ENCODE measurements at places on chromosomes 1 and 21. TPM values are rescaled to one million over a fixed set of nuclear protein-coding genes. Genes with fewer than 3 reads are reported as not detected.

DNA sequence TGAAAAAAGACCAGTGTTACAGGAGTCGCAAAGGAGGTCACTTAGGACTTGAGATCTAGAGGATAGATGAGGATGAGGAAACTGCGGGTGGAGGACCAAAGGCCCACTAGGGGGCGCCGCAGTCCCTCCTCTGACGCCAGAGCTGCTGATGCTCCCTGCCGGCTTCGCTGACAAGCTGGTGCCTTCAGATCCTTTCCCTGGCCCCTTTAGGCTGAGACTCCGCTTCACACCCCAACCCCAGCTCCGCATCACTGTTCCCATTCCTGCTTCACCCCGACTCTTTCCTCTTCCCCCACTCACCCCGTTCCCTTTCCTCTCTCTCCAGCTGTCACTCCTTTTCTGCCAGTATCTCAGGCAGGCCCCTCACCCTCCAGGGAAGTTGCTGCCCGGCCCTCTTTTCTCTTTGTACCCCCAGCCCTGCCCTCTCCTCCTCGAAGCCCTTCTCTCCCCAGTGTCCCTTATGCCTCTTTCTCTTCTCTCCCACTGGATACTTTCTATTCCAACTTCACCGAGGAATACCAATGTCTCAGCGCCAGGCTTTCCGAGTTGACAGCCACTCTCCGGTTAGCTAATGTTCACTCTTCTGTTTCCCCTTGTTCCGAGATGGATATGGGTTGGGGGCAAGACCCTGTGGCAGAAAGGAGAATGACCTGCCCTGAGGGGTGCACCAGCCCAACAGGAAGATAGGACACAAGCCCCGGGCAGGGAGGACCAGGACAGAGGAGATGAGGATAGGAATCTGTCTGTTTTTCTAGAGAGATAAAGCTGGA is 4.5 kb downstream of the KCNJ9 start:
- DNase-seq: no peak

DNA sequence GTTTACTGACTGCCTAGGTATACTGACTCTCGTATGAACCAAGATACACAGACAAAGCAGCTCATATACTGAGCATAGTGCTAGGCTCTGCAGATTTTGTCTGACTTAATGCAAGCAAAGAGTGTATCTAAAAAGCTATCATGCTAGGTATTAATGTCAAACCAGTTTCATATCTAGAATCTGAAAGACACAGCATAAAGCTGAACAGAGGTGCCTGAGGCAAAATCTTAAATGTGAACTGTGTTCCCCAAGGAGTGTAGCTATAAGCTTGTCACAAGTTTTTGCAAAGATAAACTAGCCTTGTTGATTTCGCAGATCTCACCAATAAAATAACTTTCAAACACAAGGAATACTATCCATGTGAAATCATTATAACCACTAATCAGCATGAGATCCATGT is 18.1 kb downstream of the JAK1 start:
- no peak for DNase-seq

- DNase-seq: no peak
Measured at GRCh38 chr21:45506241-45506817, 35.9 kb downstream of the SLC19A1 start.

- no peak for DNase-seq
Measured at GRCh38 chr1:170210142-170210541, 64.4 kb downstream of the NTMT2 start.

- DNase-seq: no peak
Measured at GRCh38 chr1:79161077-79161476, 154.5 kb upstream of the ADGRL4 start.

GRCh38 chr1:200247518-200247917 is 162.3 kb downstream of the ZNF281 start:
- no peak for DNase-seq

DNA sequence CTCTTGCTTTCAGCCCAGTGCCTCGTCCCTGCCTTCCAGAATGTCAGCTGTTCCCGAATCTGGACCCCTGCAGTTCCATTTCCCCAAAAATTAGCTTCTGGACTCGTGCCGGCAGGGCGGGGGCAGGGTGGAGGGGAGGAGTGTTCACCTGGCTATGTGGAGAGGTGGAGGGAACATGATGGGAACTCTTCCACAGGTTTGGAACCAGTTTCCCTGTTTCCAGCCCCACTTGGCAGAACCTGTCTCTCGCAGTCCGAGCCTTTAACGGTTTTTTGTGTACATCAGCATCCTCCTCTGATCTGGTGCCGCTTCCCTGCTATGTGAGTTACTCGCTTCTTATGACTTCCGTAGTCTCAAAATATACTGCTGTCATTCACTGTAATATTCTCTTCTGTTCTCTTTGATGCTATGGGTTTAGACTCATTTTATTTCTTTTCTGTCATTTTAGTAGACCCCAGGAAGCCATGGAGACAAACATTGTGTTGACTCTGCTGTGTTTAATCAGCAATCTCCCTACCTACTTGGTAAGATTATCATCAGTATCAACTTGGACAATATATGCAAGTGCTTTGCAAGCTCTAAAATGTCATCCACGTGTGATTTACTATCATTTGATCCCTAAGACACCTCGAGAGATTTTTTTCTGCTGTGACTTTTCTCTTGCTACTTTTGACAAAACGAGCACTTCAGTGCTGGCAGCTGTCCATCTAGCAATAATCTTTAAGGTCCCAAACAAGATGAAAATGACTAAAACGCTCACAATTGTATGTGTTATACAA is 33.3 kb upstream of the HNRNPU start:
- DNase-seq: no peak

DNA sequence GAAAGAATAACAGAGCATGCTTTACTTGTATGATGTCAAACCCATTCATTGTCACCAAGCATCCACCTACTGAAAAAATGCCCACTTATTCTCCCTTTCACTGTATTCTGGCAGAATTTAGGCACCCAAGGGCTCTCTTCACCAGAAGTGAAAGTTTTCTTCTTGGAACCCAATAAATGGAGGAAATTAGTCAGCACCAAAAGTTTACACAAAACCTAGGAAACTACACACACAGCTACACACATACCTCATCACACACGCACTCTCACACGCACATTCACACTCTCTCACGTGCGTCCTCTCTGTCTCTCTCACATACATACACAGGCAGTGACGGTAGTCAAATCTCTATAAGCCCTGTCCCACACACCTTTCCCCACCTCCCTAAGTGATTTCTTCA is 37.6 kb downstream of the MCOLN2 start:
- no peak for DNase-seq

DNA sequence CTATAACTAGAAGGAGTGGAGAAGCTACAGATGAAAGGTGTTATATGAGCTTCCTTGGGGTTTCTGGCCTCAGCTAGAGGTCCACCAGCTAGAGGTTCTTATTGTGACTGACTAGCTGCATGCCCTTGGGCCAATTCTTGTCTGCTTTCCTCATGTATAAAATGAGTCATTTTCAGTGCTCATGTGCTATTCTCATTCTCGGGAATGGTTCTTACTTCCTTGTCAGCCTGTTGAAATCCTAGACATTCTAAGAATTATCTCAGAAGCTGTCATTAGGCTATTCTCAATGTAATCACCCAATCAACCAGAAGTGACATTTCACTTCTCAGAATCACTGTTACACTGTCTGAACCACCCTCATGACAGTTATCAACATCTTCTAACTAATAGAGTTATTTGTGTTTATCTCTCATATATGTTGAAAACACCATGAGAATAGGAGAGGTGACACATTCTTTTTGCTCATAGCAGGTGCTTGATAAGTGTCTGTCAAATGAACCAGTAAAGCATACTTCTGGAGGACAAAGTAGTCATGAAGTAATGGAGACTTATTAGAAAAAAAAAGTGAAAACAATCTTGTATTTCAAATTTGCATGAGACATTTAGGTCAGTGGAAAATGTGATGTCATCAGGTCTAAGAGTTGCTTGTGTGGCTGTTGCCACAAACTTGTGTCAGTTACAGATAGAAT is 122.8 kb upstream of the IVNS1ABP start:
- DNase-seq: no peak

The TAL1 gene
- 2.4 TPM for total RNA-seq

The MANEAL gene
- total RNA-seq: 1.8 TPM

The ARHGAP29 gene
- total RNA-seq: 39.4 TPM

The CR1L gene
- not detected for total RNA-seq

The FTCD gene
- 0.27 TPM for total RNA-seq
